ENCODE measurements at places on chromosomes 13 and 19.

GRCh38 chr13:36891752-36892151 lies 28.3 kb downstream of the SMAD9 start:
- DNase-seq, result no peak

DNA sequence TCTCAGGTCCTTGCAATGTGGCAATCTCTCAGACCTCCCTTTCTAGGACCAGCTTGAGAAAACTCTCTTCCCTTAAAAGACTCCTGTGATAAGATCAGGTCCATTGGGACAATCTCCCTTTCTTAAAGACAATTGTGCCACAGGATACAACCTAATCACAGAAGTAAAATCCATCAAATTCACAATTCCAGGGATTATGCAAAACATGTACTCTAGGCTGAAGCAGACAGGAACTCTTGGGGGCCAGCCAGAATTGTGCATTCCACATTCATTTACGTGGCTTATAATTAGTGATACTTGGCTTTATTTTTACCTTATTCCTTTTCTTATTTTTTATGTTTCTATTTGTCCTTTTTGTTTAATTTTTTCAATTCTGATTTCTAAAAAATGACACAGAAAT lies 257.9 kb downstream of the KLF12 start:
- DNase-seq, result no peak

DNA sequence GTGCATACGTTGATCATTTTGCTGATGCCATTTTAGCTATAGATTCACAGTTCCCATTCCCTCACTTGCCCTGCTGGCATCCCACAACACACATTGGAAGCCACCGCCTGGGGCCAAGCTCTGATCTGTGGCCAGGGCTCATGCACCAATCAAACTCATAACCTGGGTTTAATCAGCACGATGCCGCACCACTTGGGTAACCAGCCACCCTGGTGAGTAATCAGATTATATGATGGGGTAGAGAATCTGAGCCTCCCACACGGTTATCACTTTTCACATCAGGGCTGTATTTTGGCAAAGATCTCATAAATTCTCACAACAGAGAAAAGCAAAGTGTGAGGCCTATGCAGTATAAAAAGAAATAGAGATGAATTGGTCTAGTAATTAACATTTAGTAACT lies 66.0 kb upstream of the TNFRSF19 start:
- no peak for DNase-seq

DNA sequence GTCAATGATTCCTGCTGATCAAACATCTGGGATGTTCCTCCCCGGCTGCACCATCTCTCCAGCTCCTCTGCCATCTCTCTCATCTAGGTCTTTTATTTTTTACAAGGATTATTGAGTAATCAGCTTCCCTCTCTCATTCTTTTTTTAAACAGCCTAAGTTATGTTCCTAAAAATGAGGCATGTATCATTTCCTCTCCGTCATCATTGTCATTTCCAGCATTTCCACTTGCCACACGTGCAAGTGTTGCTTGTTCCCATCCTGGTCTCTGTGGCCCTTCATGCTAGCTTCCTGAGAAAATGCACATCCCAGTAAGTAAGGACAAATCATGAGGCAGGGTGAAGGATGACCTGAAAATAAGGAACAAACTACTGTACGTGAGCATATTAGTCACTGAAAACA lies 102.7 kb upstream of the POSTN start:
- DNase-seq, result no peak

DNA sequence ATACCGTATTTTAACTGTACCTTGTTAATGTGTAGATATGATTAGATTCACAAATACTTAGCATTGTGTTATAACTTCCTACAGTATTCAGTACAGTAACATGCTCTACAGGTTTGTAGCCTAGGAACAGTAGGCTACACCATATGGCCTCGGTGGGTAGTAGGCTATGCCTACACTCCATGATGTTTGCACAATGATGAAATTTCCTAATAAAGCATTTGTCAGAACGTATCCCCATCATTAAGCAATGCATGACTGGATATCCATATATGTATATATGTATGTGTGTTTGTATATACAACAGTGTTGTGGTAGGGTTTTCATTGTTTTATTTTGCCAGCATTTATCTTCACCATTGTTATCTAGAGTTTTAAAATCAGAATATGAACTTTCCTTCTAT lies 119.4 kb downstream of the SLC7A1 start:
- DNase-seq, result no peak

DNA sequence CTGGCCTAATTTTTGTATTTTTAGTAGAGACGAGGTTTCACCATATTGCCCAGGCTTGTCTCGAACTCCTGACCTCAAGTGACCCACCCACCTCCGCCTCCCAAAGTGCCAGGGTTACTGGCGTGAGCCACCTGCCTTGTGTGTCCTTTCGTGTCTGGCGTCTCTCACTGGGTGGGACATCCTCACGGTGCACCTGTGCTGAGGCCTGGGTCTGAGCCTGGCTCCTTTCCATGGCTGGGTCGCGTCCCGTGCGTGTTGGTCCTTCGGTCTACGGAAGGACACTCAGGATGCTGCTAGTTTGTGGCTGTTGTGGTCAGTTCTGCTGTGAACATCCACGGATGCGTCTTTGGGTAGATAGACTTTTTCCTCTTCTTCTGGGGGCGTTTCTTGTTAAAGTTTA lies 19.6 kb downstream of the PIAS4 start:
- DNase-seq, result no peak

DNA sequence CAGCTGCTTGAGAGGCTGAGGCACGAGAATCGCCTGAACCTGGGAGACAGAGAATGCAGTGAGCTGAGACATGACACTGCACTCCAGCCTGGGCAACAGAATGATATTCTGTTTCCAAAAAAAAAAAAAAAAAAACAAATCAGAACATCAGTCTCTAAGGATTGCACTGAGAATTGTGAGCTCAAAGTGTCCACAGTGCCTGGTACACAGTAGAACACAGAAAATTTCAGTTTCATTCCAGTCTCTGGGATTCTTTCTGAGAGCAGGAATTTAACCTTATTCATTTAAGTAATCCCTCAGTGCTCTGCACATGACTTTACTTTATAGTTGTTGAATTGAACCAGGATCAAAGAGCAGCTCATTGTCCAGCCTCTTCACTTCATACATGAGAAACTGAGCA lies 25.9 kb upstream of the GATAD2A start:
- no peak for DNase-seq

- no peak for DNase-seq
These were observed 360.9 kb downstream of the SLITRK5 start for GRCh38 chr13:88031980-88032559.
